DND-41 (cell line): ENCODE measurements at places on chromosomes 6 and 20.

- H3K4me3 ChIP-seq: no peak overlapping the region
- no peak overlapping the region for H3K27ac ChIP-seq
Observed at GRCh38 chr6:34044945-34045595, 100.8 kb downstream of the GRM4 start.

GRCh38 chr20:35238170-35238569, 11.7 kb downstream of the MMP24 start:
- no peaks in the 10 kb centered on the region for H3K36me3 ChIP-seq
- H3K4me1 ChIP-seq: no peaks in the 10 kb centered on the region
- H3K4me3 ChIP-seq: no peak overlapping the region
- peaks cover 8% of the 10 kb centered on the region for H3K27me3 ChIP-seq
- H3K27ac ChIP-seq: no peak overlapping the region
- no peak for DNase-seq

DNA sequence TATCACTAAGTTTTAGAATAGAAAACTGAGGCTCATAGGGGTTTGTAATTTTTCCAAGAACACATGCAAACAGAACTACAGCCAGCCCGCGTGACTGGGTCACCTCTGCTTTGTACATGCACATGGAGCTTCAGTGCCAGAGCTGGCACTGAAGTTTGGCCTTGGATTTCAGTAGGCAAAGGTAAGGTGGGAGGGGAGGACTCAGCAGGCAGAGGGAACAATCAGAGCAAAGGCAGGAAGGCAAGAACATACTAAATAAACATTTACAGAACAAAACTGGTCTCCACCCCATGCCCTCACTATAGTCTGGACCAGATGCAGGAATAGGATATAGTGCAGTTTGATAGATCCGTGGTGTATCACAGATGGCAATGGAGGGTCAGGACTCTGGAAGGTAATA, 13.6 kb upstream of the ABRACL start:
- DNase-seq: no peak
- no peaks in the 10 kb centered on the region for H3K4me1 ChIP-seq
- H3K4me3 ChIP-seq: no peak overlapping the region

- peaks cover 3% of the 10 kb centered on the region for H3K27me3 ChIP-seq
- DNase-seq: no peak
- H3K4me3 ChIP-seq: no peak overlapping the region
- H3K27ac ChIP-seq: no peak overlapping the region
Observed at GRCh38 chr6:46581459-46582177, 71.0 kb downstream of the CYP39A1 start.

GRCh38 chr6:34970957-34971356, 81.9 kb downstream of the ANKS1A start:
- peaks cover 6% of the 10 kb centered on the region; the same call in 1 of the 2 replicates for H3K36me3 ChIP-seq
- H3K4me1 ChIP-seq: no peaks in the 10 kb centered on the region
- no peak overlapping the region for H3K27ac ChIP-seq
- DNase-seq: no peak
- H3K4me3 ChIP-seq: no peak overlapping the region
- H3K27me3 ChIP-seq: no peaks in the 10 kb centered on the region

GRCh38 chr6:25717866-25718740, 36.4 kb upstream of the SLC17A4 start:
- no peaks in the 10 kb centered on the region for H3K4me1 ChIP-seq
- no peak overlapping the region for H3K27ac ChIP-seq
- H3K4me3 ChIP-seq: no peak overlapping the region
- H3K36me3 ChIP-seq: no peaks in the 10 kb centered on the region
- no peak for DNase-seq
- H3K27me3 ChIP-seq: peaks cover 14% of the 10 kb centered on the region

DNA sequence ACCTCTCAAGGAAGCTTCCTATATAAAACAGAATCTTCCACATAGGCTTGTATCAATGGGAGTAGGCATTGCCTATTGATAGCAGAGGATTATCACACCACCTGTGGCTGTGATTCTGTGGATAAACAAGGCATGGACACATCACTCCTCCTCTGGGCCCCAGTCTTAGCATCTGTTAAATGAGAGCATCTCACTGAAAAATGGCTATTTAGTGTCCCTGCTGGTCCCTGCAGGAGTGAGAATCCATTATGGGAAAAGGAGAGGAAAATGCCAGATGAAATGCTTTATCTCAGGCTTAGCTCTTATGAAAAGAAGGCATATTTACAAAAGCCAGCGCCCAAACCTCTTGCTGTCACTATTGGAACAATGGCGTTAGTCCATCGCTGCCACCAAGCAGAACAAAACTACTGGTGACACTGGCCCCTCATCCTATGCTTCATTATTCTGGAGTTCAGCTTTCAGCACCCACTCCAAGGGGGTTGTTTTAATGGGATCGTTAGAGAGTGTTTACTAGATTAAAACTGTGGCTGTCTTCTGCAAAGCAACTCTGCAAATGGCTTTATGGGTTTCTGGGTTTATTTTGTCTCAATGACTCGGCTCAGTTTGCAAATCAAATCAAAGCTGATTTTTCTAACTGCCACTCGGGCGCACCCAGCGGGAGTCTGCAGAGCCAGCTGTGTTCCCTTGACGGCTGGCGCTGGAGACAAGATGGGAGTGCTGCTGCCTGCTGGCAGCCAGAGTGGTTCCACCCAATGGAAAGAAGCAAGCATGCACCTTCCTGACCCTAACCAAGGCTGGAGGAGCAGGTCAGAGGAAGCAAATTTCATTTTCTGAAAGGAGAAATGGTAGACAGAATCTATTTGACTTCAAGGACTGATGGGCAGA, 658.8 kb upstream of the CHD6 start:
- no peaks in the 10 kb centered on the region for H3K36me3 ChIP-seq
- DNase-seq: no peak
- H3K4me1 ChIP-seq: no peaks in the 10 kb centered on the region
- H3K4me3 ChIP-seq: no peak overlapping the region

- no peak overlapping the region for H3K27ac ChIP-seq
- peak; percentile 35 for DNase-seq
- H3K4me3 ChIP-seq: no peak overlapping the region
- peaks cover 3% of the 10 kb centered on the region for H3K27me3 ChIP-seq
Observed at GRCh38 chr6:142671791-142672190, 273.2 kb downstream of the HIVEP2 start.

GRCh38 chr6:14799928-14800327, 445.9 kb upstream of the JARID2 start:
- no peak overlapping the region for H3K4me3 ChIP-seq
- H3K36me3 ChIP-seq: no peaks in the 10 kb centered on the region
- no peak overlapping the region for H3K27ac ChIP-seq

GRCh38 chr6:89984926-89985750, 90.9 kb downstream of the GJA10 start:
- peaks cover 15% of the 10 kb centered on the region for H3K4me1 ChIP-seq
- no peaks in the 10 kb centered on the region for H3K36me3 ChIP-seq
- H3K27me3 ChIP-seq: no peaks in the 10 kb centered on the region
- no peak overlapping the region for H3K4me3 ChIP-seq

DNA sequence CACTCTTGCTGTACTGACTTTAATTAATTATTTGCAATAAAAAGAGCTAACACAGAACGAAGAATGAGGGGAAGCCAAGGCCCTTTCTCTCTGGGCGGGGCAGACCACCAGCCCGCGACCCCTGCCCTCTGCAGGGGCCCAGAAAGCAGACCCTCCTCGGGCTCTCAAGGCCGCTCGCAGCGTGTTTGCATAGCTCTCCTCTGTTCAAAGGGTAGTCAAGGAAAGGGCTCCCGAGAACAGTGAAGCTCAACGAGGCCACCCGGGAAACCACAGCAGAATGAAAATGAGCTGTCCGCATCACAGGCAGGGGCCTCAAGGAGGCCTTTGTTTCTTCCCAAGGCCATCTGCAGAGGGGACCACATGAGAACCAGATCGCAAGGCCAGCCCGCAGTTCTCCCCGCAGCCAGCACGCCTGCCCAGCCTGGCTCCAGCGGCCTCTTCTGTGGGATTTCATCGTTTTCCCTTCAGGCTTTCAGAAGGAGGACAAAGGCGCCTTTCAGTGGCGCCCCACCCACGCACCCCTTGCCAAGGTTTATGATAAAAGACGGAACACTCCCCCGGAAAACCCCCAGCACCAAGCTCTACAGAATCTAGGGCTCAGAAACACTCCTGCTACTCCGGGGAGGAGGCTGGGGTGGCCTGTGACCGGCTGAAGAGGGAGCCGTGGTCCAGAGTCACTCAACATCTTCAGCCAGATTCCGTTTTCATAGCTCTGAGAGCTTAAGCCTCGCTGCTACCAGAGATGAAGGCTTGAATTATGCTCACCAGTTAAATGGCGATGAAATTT, 25.3 kb downstream of the ACSS1 start:
- H3K4me1 ChIP-seq: peaks cover 21% of the 10 kb centered on the region
- no peaks in the 10 kb centered on the region for H3K27me3 ChIP-seq
- no peak overlapping the region for H3K4me3 ChIP-seq
- no peak for DNase-seq

GRCh38 chr6:35955071-35955470, 34.2 kb upstream of the SRPK1 start:
- H3K4me3 ChIP-seq: no peak overlapping the region
- peaks cover 8% of the 10 kb centered on the region for H3K27me3 ChIP-seq
- H3K4me1 ChIP-seq: no peaks in the 10 kb centered on the region
- no peaks in the 10 kb centered on the region for H3K36me3 ChIP-seq
- DNase-seq: no peak

DNA sequence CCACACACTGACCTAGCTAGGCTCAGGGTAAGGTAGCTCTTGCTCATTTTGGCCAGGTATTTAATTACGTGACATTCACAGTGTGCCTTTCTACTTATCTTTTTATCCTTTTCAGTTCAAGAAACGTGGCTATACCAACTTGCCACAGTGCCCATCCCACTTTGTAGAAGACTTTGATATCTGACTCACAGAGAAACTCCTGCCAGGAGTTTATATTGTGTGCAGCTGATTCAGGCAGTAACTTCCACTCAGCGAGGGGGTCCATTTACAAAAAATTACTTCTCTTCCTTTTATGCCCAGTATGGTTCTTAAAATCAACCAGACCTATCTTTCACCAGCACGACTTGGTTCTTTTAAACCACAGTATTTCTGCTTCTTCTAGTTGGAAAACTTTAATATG, 75.6 kb downstream of the PRL start:
- no peaks in the 10 kb centered on the region for H3K36me3 ChIP-seq
- H3K4me1 ChIP-seq: no peaks in the 10 kb centered on the region
- no peak for DNase-seq
- H3K27me3 ChIP-seq: no peaks in the 10 kb centered on the region
- H3K27ac ChIP-seq: no peak overlapping the region

DNA sequence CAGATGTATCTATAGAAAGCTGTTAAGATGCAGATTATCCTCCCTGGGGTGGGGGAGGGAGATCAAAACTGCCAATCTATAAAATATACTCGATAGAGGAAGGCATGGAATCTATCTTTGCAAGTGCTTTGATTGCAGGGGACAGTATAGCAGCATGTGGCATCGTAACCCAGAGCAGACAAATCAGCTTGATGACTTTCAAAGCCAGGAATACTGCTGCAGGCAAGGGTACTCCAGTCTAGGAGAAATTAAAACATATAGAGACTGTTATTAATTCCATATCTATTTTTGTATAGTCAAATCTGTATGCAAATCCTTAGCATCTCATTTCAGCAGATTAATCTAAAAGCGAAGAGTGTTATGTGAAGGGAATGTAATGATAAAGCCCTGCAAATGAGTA, 159.4 kb downstream of the MMS22L start:
- peaks cover 17% of the 10 kb centered on the region for H3K27me3 ChIP-seq
- no peaks in the 10 kb centered on the region for H3K4me1 ChIP-seq
- DNase-seq: no peak
- H3K27ac ChIP-seq: no peak overlapping the region
- H3K4me3 ChIP-seq: no peak overlapping the region

- no peaks in the 10 kb centered on the region for H3K27me3 ChIP-seq
- H3K4me3 ChIP-seq: no peak overlapping the region
- H3K27ac ChIP-seq: no peak overlapping the region
- no peaks in the 10 kb centered on the region; the same call in 1 of the 2 replicates for H3K36me3 ChIP-seq
- no peak for DNase-seq
Observed at GRCh38 chr6:583635-584034, 73.3 kb downstream of the HUS1B start.

DNA sequence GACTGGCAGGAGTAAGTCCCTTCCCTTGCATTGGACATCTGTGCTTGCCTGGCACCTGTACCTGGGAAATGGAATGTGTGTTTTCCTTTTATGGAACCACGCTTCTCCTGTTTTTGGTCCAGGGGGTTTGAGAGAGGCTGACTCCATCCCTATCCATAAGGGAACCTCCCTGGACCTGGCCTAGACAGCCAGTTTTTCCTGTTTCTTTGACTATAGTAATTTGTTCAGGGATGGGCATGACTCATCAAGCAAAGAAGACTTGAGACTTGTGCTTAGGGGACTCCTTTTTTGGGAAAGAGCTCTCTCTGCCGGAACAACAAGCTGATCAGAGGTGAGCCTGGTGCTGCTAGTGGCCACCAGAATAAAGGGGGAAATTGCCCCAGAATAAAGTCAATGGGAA, 393.8 kb downstream of the CDH26 start:
- H3K27ac ChIP-seq: no peak overlapping the region
- H3K27me3 ChIP-seq: no peaks in the 10 kb centered on the region
- H3K4me3 ChIP-seq: no peak overlapping the region
- H3K36me3 ChIP-seq: peaks cover 33% of the 10 kb centered on the region
- no peak for DNase-seq
- no peaks in the 10 kb centered on the region for H3K4me1 ChIP-seq

DNA sequence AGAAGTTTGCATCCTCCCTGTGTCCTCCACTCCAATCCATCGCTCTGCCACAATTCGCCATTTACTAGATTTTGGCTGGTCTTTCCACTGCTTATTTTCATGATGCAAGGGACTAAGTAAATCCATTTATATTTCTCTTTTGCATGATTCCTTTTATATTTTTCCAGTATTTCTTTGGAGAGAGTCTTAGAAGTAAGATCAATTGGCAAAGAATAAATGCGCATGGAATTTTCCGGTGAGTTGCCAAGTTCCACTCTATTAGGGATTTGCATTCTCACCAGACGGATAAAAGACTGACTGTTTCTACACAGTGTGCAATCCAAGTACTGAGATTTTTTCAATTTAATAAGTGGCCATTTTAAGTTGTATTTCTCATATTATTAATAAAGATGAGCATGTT, 91.7 kb upstream of the PHACTR3 start:
- no peaks in the 10 kb centered on the region for H3K4me1 ChIP-seq
- no peak overlapping the region for H3K4me3 ChIP-seq
- H3K36me3 ChIP-seq: no peaks in the 10 kb centered on the region
- H3K27ac ChIP-seq: no peak overlapping the region
- DNase-seq: no peak

DNA sequence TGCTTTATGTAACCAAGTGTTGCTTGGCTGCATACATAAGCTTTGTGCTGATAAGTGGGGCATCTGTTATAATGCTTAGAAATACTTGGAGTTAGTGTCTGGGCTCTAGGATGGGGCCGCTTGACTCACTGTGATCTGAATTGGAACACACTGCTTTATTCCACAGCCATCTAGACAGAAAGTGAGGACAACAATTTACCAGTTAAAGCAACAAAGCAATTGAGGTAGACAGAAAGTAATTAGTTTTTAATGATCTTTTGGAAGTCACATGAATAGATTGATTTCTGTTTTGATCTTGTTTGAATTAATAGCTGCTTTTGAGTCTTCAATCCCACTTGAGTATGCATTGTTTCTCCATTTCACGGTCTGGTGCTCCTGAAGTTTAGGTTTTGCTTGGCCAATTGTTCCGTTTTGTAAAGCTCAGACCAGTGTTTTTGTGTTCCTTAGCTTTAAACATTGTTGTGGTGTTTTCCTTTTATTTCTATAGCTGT, 157.5 kb downstream of the TRMT11 start:
- no peak overlapping the region for H3K4me3 ChIP-seq
- H3K27me3 ChIP-seq: no peaks in the 10 kb centered on the region
- H3K27ac ChIP-seq: no peak overlapping the region
- H3K36me3 ChIP-seq: no peaks in the 10 kb centered on the region

- H3K27ac ChIP-seq: no peak overlapping the region
- no peaks in the 10 kb centered on the region for H3K4me1 ChIP-seq
- no peak for DNase-seq
Observed at GRCh38 chr20:35791821-35792220, 20.0 kb downstream of the PHF20 start.
